ENCODE measurements at places on chromosomes 6 and 20. TPM values are rescaled to one million over a fixed set of nuclear protein-coding genes. Genes with fewer than 3 reads are reported as not detected.

The PDE10A gene
- total RNA-seq: 28.6 TPM

The LAMP5 gene
- total RNA-seq: not detected

The RALGAPB gene
- total RNA-seq: 18.2 TPM

The PXMP4 gene
- total RNA-seq: 6.4 TPM

The DEFB132 gene
- not detected for total RNA-seq

The TRIM38 gene
- 1.6 TPM for total RNA-seq

The SLC35F1 gene
- total RNA-seq: not detected

The WASF1 gene
- total RNA-seq: 10.0 TPM

The KIZ gene
- total RNA-seq: 4.7 TPM

The CRISP2 gene
- total RNA-seq: not detected

The SRMS gene
- 0.16 TPM for total RNA-seq

The TBPL1 gene
- total RNA-seq: 23.0 TPM

The PDE7B gene
- 0.92 TPM for total RNA-seq

The TRIM15 gene
- not detected for total RNA-seq

The KCNK16 gene
- total RNA-seq: not detected

The PBX2 gene
- 13.4 TPM for total RNA-seq

The PRDM13 gene
- 0.88 TPM for total RNA-seq

The REM1 gene
- total RNA-seq: 0.68 TPM

The CST7 gene
- not detected for total RNA-seq

The CABLES2 gene
- total RNA-seq: 5.5 TPM

The ULBP1 gene
- total RNA-seq: 0.75 TPM

The GABRR1 gene
- not detected for total RNA-seq

The BMP7 gene
- 0.34 TPM for total RNA-seq

The LTB gene
- 0.53 TPM for total RNA-seq

The TRERF1 gene
- 7.9 TPM for total RNA-seq

The HTR1E gene
- total RNA-seq: not detected

The DDX43 gene
- total RNA-seq: not detected

The KHDC1L gene
- total RNA-seq: not detected

The FOXC1 gene
- total RNA-seq: 7.6 TPM

The UBR2 gene
- total RNA-seq: 6.9 TPM

The RHAG gene
- total RNA-seq: not detected

The PM20D2 gene
- total RNA-seq: 13.9 TPM

The SIRPD gene
- not detected for total RNA-seq

The NRSN1 gene
- total RNA-seq: not detected

The RAD21L1 gene
- not detected for total RNA-seq

The CDSN gene
- total RNA-seq: 0.05 TPM

The KCNG1 gene
- total RNA-seq: 25.0 TPM

The AIF1 gene
- total RNA-seq: not detected

The CCM2L gene
- 0.35 TPM for total RNA-seq

The IL17F gene
- not detected for total RNA-seq

The CLIC1 gene
- 471 TPM for total RNA-seq

The TGM3 gene
- total RNA-seq: not detected

The NRM gene
- total RNA-seq: 25.9 TPM

The TAF11 gene
- total RNA-seq: 18.3 TPM

The TMEM244 gene
- not detected for total RNA-seq

The LHFPL5 gene
- total RNA-seq: 0.12 TPM

The SLC17A1 gene
- total RNA-seq: 0.16 TPM

The SIRPA gene
- total RNA-seq: 22.8 TPM

The WFDC10B gene
- not detected for total RNA-seq

The FAM217A gene
- not detected for total RNA-seq

The NTSR1 gene
- 0.09 TPM for total RNA-seq

The LY6G6C gene
- 0.23 TPM for total RNA-seq

The CD93 gene
- not detected for total RNA-seq
